ENCODE measurements at places on chromosomes 3 and 15.
A peak's percentile ranks its signal among the peaks of the same experiment; 100 is the strongest.

GRCh38 chr3:100260081-100260684 is 609 bp upstream of the TBC1D23 start:
- DNase-seq, result no peak

GRCh38 chr15:58471348-58471747 is 39.6 kb downstream of the LIPC start:
- DNase-seq, result no peak

DNA sequence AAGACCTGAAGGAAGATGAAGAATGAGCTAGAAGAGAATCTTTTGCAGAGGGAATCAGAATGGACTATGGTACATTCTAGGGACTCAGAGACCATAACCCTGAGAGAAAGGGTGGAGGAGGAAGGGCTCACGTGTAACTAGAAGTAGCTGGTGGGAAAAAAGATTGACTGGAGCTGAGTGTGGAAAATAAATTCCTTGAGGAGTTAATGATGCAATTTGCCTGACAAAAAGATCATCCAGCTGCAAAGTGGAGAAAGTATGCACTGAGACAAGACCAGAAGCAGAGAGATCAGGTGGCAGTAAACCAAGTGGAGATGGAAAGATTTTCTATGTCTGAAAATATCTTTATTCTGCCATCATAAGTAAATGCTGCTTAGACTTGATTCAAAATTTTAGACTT is 52.9 kb upstream of the TBL1XR1 start:
- no peak for DNase-seq

GRCh38 chr3:62046326-62046725 is 327.0 kb downstream of the FEZF2 start:
- no peak for DNase-seq

DNA sequence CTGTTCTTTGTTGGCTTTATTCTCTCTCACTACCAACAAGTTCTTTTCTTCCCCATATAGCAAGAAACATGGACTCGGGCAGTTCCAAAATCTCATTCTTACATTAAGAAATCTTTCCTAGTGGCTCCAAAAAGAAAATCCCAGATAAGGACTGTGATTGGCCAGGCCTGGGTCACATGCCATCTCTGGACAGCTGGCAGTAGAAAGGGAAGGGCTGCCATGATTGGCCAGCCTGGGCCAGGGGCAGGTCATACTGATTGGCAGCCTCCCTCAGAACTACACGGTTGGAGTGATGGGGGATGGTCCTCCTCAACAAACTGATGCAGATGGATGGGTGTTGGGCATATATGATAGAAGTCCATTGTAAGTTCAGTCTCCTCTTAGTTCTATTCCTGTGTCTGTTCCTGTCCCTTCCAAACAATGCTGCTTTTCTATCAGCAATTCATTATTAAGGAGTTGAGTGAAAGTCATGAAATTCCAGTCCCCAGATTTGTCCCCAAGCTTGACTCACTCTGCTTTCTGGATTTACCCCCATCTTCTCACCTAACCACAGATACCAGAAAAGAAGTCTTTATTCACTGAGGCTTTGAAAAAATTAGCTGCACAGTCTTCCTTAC is 175.5 kb downstream of the ATG7 start:
- no peak for DNase-seq

- DNase-seq, result no peak
Measured at GRCh38 chr15:23629234-23629805, 18.3 kb downstream of the MAGEL2 start.

DNA sequence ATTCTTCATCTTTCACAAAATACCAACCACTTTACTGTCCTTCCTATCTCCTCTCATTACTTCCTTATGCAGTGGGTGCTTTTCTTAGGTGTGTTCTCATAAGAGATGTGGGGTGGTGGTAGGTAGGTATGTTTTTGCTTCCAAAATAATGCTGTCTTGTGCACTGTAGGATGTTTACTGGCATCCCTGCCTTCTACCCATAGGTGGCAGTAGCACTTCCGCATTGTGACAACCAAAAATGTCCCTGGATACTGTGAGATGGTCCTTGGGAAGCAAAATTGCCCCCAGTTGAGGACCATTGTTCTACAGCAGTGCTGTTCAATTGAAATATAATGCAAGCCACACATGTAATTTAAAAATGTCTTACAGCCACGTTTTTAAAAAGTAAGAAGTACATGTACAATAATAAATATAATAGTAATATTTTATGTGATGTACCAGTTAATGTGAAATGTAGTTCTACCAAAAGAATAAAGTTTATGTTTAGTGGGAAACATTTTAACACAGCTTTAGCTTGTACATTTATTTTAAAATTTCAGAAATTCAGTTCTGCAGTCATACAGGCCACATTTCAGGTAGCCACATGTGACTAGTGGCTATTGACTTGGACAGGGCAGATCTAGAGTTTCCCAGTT is 75.2 kb downstream of the NEO1 start:
- peak; percentile 11 for DNase-seq

DNA sequence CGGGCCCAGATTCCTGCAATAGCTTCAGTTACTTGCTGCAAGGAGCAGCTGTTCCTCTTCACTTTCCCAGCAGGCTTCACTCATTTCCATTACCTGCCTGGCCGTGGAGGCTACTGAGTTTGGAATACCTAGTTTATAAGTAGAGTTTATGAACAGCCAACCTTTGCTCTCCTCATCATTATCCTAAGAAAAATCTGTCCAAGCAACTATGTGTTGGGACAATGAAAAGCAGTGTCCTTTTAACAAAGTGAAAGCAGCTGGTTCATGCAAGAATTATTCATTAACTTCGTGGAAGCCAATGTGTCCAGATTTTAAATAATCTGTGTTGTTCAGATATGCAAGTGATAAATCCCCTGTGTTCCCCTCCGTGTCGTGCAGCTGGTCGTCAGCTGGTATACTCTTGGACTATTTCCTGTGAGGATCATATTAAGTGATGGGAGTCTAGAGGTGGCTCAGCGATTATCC is 39.3 kb upstream of the SSR3 start:
- no peak for DNase-seq

DNA sequence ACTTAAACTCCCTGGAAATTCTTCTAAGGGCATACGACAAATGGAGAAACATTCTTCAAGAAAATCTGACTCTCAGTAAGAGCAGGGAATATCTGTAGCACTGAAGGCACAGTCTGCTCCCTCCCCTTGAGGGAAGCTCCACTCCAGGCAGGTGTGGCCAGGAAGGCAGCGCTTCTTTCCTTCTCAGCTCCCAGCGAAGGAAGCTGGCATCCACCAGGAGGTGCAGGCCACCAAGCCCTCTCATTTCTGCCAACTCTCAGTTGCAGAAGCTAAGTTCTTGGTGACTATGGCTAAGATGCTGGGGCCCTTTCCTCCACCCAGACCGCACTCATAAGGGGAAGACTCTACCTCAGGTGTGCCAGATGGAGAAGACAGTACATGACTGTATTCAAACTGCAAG is 37.7 kb upstream of the SLC41A3 start:
- no peak for DNase-seq

GRCh38 chr3:193124861-193125260 is 116.2 kb upstream of the PLAAT1 start:
- no peak for DNase-seq

DNA sequence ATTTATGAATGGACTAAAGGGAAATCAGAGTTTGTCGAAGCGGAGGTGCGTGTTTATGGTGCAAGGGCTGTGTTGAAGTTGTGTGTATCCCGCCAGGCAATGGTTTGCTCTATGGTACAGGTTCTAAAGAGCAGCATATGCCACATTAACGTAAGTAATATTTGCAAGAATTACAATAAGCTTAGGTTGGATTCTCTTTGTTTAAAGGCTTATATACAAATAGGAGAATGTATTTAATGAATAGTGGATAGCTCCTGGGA is 800 bp downstream of the EPHA3 start:
- no peak for DNase-seq

GRCh38 chr15:63043335-63044076 is 959 bp downstream of the TPM1 start:
- no peak for DNase-seq
